ENCODE measurements at places on chromosomes 1 and 21.

DNA sequence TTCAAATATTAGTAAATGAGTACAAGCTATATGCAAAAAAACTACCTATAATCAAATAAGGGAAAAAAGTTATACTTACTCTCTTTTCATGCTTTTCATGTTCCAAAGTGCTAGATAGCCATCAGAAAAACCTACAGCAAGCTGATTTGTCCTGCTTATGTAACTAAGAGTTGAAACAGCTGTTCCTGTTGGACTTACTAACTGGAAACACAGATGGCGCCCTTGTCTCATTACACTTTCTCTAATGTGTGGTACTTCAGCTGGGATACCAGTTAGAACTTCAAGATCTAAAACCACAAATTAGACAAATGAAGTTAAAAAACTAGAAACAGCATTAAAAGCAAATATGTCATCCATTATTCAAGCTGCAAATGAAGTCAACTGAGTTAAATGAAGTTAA is 24.3 kb downstream of the AHCTF1 start:
- peak; percentile 29 for DNase-seq

GRCh38 chr1:42335050-42335808 is at the start of gene FOXJ3:
Gene FOXJ3 (minus strand): TSS chr1:42335235. CDS start chr1:42311093, 24,142 bp downstream.
- DNase-seq: peak; percentile 87

DNA sequence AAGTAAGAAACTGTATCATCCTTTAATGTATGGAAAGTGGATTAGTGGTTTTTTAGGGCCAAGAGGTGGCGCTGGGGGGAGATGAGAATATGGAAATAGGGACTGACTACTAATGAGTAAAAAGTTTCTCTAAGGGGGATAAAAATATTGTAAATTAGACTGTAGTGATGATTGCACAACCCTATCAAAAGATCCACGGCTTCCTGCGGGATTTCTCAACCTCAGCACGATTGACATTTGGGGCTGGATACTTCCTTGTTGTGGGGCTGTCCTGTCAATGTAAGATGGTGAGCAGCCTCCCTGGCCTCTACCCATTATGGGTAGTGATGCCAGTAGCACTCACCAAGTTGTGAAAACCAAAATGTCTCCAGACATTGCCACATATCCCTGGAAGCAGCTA is 36.0 kb upstream of the PRDM2 start:
- DNase-seq: no peak

- DNase-seq: no peak
Measured at GRCh38 chr1:232017759-232018158, 391.2 kb downstream of the DISC1 start.

Measured in forelimb muscle (tissue), 1 donor.